Stimulated activated CD4-positive, alpha-beta T cell treated with anti-CD3 and anti-CD28 coated beads, Interleukin-4, amount 100 ng/mL, for 1 hour (primary cell): ENCODE measurements at places on chromosomes 16 and 17.

DNA sequence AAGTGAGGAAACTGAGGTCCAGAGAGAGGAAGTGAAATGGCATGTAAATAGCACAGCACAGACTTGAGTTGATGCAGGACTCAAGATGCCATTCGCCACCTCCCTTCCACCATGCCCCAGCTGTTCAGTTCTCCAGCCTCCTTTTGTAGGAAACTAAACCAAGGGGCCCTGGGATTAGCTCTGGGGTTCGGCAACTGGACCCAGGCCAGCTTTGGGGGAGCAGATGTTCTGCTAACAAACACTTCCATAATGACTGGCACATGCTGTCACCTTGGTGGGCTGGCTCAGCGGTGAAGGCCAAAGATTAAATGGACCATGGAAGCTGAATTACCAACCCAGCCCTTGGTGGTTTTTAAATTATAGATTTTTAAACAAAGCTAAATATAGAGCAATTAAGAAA is 77.0 kb downstream of the IRX6 start:
- DNase-seq = no peak

- no peak for DNase-seq
These were observed 79.9 kb upstream of the CBX4 start for GRCh38 chr17:79919164-79919585.

GRCh38 chr16:66681676-66682075 is 14.9 kb downstream of the CMTM4 start:
- DNase-seq = no peak

DNA sequence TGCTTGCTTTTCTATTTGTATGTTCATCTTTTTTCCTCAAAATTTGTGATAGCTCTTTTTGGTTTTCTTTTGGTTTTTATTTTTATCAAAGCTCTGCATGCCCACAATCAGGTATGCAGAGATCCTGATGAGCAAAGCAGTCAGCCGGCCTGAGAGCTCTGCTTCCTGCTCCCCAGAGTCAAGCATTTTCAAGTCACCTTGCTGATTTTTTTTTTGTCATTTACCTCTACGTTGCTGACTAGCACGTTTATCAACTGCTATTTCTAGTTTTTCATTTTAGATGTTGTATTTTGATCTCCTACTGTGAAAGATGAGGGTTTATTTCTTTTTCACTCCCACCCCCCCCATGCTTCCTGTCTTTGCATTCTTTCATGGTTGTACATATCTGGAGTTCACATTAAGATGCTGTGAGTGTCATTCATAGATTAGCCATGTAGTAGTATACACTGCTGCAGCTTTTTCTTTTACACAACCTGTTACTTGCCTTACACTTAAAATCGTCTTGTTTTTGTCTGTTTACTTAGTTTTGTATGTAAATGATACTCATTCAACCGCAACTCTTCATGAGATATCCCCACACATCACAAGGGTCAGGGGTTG is 196.2 kb downstream of the LGALS9B start:
- no peak for DNase-seq

DNA sequence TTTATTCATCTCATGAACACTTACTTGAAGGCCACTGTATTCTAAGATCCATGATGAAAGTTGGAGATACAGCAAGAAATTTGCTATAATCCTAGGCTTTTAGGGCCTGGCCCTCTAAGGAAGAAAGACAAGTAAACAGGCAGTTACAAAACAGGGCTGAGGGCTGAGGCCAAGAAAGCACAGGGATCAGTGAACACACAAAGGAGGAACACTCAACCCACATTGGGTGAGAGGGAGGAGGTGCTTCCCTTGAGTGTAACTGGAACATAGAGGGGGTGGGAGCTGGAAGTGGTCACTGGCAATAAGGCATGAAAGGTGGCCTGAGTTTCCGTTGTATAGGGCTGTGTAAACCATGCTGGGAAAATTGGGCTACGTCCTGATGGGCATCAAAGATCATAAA is 112.2 kb downstream of the ZNF18 start:
- DNase-seq = no peak
